ENCODE measurements at places on chromosomes 5 and 9. TPM values are rescaled to one million over a fixed set of nuclear protein-coding genes. Genes with fewer than 3 reads are reported as not detected.

The ZCCHC10 gene
- 18.0 TPM for total RNA-seq

The SARDH gene
- 0.33 TPM for total RNA-seq

The SV2C gene
- total RNA-seq: not detected

The OR2V2 gene
- not detected for total RNA-seq

The PHF24 gene
- not detected for total RNA-seq

The LCN10 gene
- not detected for total RNA-seq
